ENCODE measurements at places on chromosomes 11 and 22.

GRCh38 chr11:46850829-46851380 lies 4.8 kb upstream of the CKAP5 start:
- no peak for DNase-seq

DNA sequence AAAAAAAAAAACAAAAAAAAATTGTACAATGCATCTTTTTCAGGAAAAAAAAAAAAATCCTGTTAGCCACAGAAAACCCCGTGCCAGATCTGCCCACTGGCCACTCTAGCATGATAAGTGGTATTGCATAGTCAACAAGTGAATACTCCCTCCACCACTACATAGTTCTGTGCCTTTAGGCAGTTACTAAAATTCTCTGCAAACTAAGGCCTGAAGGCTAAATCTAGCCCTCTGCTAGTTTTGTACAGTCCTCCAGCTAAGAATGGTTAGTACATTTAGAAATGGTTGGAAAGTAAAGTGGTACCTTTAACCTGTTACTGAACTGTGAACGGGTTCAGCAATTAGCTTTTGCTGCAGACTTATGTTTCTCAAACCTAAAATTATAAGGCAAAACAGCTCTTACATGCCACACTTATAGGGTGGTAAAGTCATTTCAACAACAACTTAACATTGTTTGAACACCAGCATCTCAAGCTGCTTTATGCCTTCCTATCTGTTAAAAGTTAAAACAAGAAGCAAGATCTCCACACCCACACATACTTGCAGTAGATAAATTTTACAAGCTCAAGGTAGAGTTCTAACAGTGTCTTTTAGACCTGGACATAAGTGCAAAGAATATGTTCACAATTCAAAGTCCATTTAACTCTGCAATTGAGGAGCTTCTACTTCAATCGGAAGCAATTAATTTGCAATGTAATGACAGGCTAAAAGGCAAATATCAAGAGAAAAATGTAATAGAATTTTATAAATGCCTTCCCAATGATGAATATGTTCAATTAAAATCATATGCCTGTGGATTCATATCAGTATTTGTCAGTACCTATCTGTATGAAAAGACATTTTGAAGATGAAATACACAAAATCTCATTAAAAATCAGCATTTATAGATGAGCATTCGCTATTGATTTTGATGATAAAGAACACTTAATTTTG lies 7.3 kb downstream of the C11orf71 start:
- no peak for DNase-seq

DNA sequence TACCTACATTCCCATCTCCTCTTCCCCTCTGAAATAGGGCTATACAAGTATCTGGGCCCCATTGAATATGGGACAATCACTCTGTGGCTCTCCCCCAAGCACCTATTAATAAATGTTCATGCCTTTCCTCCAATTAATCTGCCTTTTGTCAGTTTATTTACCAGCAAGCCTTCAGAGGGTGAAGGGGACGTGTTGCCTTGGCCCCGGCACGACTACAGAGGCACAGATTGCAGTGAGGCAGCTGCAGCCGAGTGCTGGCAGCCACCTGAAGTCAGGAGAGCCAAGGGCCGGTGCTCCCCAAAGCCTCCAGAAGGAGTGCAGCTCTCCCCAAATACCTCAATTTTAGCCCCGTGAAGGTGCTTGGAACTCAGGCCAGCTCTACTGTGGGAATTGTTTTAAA lies 580.9 kb upstream of the B3GAT1 start:
- DNase-seq = no peak

DNA sequence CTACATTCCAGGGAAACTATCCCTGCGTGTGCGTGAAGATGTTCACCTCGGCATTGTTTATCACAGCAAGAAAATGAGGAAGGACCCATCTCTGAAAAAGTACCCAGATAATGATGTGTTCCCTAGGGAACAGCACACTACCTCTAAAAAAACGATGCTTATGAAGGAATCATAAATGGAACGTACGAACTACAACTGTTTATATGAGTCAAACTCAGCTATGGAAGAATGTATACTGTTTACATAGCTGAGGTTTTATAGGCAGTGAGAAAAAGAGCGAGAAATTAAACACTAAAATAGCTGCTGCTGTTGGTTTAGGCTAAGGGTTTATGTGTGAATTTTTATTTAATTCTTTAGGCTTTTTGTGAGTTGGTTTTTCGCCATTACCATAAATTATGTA lies 48.9 kb downstream of the APOL1 start:
- no peak for DNase-seq

GRCh38 chr11:80958361-80958760 lies 1517.5 kb upstream of the TENM4 start:
- DNase-seq = no peak

GRCh38 chr11:10868352-10868751 lies 10.5 kb upstream of the ZBED5 start:
- DNase-seq = no peak

GRCh38 chr11:119752946-119753345 lies 23.9 kb upstream of the NECTIN1 start:
- DNase-seq = no peak

- no peak for DNase-seq
Measured at GRCh38 chr11:83004746-83005556, 66.7 kb downstream of the RAB30 start.

- DNase-seq = no peak
Measured at GRCh38 chr11:110470716-110471115, 41.0 kb downstream of the FDX1 start.

- DNase-seq = no peak
Measured at GRCh38 chr11:41459465-41460401, at the start of gene LRRC4C. Gene LRRC4C, minus strand, starts transcription at chr11:41459652.

- DNase-seq = peak; percentile 43
Measured at GRCh38 chr11:128745311-128746136, 51.7 kb downstream of the FLI1 start.

GRCh38 chr11:22681281-22681812 lies 14.9 kb downstream of the GAS2 start:
- no peak for DNase-seq

- no peak for DNase-seq
Measured at GRCh38 chr11:85171648-85172257, 455.4 kb downstream of the DLG2 start.

DNA sequence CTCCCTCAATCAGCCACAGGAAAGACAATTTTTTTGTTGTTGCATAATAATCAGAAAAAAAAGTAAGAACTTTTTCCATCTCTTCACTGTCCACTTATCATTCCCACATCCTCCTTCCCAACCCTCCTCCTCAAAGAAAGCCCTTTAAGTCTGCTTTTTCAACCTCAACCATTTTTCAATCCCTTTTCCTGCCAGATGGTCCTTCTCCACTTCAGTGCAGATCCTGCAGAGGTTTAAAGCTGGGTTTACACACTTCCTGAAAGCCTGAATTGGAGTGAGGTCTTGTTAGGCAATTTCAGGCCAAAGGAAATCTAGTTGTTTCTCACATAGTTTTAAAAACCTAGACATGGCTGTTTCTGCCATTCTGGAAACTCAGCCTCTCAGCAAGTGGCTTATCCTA lies 78.3 kb downstream of the RPL27A start:
- no peak for DNase-seq

GRCh38 chr11:8671651-8672062 lies 10.8 kb downstream of the TRIM66 start:
- no peak for DNase-seq

- peak; percentile 52 for DNase-seq
Measured at GRCh38 chr11:126083829-126084607, 21.4 kb upstream of the CDON start.

GRCh38 chr22:50310031-50310722 lies 2.7 kb upstream of the PLXNB2 start:
- DNase-seq = no peak

- DNase-seq = no peak
Measured at GRCh38 chr11:64428693-64429092, 69.7 kb downstream of the RPS6KA4 start.

DNA sequence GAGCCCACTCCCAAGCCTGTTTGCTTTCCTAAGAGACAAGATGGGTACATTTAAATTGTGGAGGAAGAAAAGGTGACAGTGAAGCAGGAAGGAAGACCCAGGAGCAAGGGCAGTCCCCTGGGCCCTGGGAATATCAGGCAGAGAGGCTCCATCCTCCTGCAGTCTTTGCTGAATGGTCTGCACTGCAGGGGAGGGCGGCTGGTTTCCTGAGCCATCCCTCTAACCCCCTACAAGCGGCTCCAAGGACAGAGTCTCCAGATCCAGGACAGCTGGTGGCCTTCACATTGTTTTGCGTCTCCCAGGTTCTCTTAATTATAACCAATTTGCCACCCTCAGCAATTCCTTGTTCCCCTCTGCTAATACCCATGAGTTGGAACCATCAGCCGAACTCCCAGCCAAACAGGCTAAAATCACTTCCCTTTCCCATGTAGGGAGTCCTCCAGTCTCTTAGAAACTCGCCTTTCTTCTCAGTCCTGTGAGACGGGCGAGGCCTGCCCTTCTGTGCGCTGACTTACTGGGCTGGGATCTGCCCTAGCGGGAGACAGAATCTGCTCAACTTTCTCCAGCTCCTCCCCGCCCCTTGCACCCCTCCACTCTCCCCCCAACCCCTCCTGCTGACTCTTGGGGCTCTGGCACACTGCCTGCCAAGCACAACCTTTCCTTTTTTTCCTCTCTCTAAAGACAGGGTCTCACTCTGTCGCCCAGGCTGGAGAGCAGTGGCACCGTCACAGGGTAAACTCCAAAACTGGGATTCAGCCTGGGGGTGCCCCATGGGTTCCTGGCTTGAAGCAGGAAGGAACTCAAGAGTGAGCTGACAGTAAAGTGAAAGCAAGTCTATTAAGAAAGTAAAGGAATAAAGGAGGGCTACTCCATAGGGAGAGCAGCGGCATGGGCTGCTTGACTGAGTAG lies 53.4 kb upstream of the EMID1 start:
- no peak for DNase-seq

Data from CD4-positive, alpha-beta T cell treated with Interferon alpha-2 for 1 hour (primary cell).